ENCODE measurements at places on chromosomes 4 and X.

- DNase-seq = no peak
These were observed 215.0 kb upstream of the GIMD1 start for GRCh38 chr4:106583567-106583966.

DNA sequence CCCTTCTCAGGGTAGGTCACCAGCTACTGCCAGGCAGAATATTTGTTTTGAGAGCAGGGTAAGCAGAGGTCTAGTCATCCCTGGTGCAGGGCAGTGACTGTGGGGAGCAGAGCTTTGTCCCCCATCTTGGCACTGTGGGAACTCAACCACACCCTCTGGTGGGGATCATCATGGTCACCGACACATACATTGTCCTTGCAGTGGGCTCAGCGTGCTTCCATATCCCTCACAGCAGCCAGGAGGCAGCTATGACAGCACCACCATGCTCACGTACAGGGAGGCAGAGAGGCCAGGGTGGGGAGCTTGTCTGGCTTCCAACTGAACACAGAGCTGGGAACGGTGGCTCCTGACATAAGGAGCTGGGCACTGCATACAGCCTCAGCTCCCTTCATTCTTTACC lies 102.3 kb downstream of the ENPP6 start:
- DNase-seq = no peak

- no peak for DNase-seq
These were observed 47.7 kb downstream of the RWDD4 start for GRCh38 chr4:183611210-183611830.

- DNase-seq = peak; percentile 14
These were observed 11.2 kb upstream of the PGRMC2 start for GRCh38 chr4:128298852-128299251.

DNA sequence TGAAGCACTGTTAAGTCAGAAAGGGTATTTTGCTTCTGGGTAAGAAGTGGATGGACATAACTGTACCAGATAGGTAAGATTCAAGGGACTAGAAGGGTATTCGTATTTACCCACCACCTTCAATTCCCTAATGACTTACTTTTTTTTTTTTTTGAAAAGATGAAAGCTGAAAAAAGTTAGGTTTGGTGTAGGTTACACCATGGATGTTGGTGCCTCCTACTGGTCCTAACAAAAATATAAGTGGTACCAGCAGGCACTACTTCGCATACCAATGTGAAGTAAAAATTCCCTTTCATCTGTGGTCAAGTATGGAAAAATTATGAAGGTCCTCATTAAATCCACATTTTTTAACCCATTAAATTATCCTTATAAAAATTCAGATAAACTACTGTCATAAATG lies 7.2 kb downstream of the ANKRD17 start:
- no peak for DNase-seq

- DNase-seq = no peak
These were observed 16.8 kb downstream of the MID1 start for GRCh38 chrX:10603612-10604011.

GRCh38 chrX:32987142-32987541 lies 224.2 kb downstream of the DMD start:
- DNase-seq = no peak

GRCh38 chr4:76430519-76431388 lies 4.3 kb upstream of the SHROOM3 start:
- DNase-seq = peak; percentile 70

- no peak for DNase-seq
These were observed 73.9 kb downstream of the ARHGAP24 start for GRCh38 chr4:85548841-85549240.
